ENCODE measurements at places on chromosomes 4 and X.

DNA sequence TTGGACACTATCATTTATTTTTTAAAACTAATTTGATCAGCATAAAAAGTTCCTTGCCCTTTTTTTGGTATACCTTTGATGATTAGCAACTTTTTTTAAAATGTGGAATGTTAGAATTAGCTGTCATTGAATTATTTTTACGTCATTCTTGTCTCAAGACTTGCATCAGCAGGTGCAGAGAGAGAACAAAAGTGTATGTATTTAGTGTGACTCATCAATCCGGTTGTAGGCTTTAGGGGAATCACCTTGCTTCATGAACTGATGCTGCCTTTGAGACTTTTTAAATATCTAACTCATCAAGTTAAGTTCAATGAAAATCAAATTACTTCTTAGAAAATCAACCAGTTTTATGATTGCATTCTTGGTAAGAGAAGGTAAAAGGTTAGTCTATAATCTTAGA lies 125.1 kb downstream of the ARX start:
- no peak for DNase-seq

DNA sequence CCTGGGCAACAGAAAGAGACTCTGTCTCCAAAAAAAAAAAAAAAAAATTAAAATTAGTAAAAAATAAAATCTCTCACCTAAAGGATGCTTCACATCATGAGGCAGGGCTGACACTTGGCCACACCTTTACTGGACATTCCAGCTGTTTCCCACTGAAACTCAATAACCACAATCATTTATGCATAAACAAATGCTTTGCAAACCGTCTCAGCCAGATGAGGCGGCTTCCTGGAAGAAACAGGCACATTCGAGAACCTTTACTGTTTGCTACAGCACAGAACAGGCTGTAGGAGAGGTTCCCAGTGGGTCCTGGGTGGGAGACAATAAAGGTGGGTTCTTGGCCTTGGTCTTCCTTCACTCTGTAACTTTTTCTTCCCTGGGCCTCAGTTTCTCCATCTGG lies 10.9 kb upstream of the TBC1D14 start:
- DNase-seq, result no peak

- DNase-seq, result no peak
Measured at GRCh38 chr4:146099585-146099984, 75.9 kb upstream of the LSM6 start.

DNA sequence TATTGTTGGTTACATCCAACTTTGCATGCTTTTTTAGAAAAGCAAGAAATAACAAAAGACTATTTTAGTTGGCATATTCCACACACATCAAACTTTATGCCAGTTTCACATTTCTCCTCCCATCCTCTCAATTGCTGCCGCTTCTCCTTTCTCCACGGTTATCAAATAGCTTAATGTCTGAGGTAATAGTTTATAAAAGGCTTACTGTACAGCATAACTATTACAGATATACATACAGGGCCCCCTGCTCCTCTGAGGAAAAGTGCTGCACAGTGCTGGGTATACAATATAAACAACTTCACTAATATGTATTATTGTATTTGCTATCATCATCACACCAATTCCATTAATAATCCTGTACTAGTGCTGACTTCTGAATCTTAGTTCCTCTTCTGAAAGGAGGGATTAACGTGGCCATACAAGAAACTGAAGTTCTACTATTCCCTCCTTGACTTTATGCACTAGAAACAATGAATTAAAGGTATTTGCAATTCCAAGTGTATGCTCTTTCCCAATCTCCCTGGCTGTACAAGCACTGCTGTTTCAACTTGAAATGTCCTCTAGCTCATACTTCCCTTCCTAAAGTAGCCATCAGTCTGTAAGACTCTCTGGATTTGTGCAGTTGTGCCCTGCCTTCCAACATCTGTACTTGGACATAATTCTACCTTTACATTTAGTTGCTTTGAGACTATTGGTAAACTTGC lies 2.5 kb downstream of the CCNI start:
- no peak for DNase-seq

DNA sequence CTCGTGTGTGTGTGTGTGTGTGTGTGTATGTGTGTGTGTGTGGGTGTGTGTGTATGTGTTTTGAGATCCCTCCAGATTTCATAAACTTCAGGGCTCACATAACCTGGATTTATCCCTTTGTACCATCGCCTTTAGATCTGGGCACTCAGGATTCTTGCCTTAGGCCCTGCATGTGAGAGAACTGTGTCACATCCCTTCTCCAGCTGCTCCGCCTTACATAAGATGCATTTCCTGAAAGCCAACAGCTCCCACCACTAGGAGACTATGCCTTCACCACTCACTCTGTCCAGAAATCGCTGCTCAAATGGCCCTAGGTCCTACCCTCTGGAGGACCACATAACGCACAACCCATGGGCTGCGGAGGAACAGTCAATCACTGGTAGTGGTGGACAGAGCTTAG lies 348.8 kb downstream of the CCSER1 start:
- no peak for DNase-seq

DNA sequence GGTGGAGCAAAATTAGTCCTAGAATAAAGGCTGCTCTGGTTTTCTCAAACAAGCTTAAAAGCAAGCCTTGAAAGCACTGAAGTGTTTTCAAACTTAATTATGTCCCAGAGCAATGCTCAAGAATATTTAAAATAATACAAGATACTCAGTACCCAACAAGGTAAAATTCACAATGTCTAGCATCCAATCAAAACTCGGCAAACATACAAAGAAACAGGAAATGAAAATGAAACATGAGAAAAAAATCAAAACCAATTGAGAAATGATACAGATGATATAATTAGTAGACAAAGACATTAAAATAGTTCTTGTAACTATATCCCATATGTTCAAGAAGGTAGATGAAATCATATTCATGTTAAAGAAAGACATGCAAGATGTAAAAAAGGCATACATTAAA lies 45.0 kb upstream of the MAML3 start:
- DNase-seq, result no peak

GRCh38 chr4:161929956-161930355 lies 233.8 kb downstream of the FSTL5 start:
- no peak for DNase-seq

DNA sequence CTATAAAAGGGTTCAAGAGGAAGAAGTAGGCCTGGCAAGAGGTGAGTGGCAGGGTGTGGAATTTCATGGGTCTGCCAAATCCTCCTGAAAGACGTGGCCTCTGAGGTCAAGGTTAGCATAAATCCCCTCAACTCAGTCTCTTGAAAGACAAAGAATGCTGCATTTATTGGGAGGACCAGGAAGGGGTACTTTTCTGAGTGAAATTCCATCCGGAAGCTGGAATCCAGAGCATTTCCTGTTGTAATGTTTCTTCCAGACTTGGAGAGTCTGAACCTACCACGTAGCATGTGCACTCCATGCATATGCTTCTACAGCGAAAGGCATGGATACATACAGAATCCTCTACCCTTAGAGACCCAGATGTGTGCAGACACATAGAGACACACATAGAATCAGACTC lies 13.4 kb upstream of the FGD1 start:
- no peak for DNase-seq

DNA sequence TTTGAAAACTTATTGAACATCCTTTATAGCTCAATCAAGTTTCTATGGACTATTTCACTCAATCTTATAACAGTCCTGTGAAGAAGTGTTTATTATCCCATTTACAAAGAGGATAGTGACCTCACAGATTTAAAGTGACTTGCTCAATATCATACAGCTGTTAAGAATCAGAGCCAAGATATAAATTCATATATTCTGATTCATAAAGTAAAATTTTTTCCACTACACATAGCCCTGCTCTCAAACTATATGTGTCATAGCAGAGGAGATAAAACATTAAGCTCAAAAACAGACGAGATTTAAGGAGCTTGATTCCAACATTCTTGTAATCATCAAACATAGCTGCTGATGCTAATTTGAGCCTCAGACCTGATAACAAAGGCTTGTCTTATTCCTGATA lies 226.8 kb downstream of the CAMK2D start:
- no peak for DNase-seq

GRCh38 chr4:39614487-39615162 lies 24.0 kb downstream of the SMIM14 start:
- no peak for DNase-seq

DNA sequence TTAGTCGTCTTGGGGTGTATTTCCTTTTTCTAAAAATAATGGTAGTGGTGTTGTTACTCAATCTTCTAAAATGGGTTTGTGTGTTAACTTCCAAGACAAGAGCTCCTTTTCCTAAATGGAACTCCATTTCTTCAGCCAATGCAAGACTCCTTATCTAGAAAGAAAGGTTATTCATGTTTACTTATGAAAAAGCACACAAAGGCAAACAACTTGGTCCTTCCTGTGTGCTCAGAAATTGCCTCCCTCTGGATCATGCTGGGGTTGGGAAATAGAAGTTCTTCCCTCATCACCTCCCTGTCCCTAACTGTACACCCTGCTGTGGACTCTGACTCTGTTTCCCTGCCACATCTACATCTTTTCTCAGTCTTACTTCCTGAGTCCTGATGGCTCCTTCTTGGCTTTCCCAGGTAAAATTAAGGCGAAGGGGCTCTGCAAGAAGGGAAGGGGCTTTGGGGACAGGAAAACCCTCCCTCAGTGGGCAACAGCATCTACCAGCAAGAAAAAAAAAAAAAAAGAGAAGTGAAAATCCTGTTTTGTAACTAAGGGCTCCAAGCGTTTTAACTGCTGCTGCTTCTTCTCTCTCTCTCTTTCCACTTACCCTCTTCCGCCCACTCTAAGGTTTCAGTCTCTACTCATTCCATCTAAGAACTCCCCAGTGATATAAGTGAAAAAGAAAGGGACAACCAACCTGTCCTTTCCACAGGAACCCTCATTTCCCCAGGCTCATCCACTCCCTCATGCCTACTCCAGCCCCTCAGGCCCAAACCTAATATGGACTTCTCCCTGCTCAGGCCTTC lies 19.8 kb upstream of the TASL start:
- DNase-seq, result peak; percentile 27

Data from germinal center (tissue), 1 donor.